ENCODE measurements at places on chromosomes 1 and 21.

DNA sequence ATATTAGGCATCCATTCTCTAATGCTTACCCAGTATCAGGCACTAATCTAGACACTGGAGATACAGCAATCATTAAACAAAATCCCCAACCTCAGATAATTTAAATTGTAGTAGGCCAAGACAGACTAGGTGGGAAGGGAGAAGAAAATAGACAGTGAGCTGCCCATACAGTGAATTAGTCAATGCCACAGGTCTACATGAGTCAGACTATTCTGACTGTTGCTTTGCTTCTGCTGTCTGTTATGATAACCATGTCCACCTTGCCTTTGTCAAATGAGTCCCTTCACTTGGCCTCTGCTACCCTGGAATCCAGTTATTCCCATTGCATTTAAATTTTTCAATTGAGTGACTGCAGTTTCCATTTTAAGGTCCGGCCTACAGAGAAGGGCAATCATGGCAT, 59.5 kb downstream of the PIK3R3 start:
- DNase-seq = no peak

- no peak for DNase-seq
These were observed 397.6 kb downstream of the LRRIQ3 start for GRCh38 chr1:73800376-73800775.

GRCh38 chr1:91761295-91761721, 124.6 kb downstream of the TGFBR3 start:
- no peak for DNase-seq

DNA sequence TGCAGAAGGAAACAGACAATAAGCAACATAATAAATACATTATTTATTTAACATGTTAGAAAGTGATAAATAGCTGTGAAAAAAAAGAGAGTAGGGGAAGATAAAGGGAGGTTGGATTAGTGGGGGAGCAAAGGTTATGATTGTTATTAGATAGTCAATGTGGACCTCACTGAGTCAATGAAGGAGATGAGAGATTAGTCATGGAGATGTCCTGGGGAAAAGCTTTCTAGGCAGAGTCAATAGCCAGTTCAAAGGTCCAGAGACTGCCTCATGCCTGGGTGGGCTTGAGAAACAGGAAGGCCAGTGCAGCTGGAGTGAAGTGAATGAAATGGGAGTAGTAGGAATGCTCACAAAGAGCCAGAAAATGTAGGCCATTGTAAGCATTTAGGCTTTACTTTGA, 187.1 kb upstream of the CACYBP start:
- DNase-seq = no peak

- DNase-seq = peak; percentile 43
These were observed at the start of gene SUSD4 for GRCh38 chr1:223363856-223364684. SUSD4 (minus strand) TSS chr1:223364176; CDS start chr1:223363425, 751 bp downstream.

- DNase-seq = no peak
These were observed 401.8 kb downstream of the CAMTA1 start for GRCh38 chr1:7187112-7187493.

DNA sequence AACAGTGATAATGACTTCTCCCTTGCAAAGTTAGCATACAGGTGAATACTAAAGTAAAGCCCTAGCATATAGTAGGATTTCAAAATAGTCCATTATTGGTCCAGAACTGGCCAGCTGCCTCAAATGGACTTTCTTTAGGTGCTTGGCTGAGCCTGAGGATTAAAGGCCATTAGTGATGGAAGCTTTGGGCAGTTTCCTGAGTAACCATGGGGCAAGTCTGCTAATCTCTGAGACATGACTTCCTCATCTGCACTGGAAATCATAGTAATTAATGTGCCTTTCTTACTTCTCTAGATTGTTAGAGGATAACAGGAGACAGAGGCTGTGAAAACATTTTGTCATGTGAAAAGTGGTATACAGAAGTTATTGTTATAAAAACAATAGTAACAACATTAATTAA, 156.5 kb upstream of the UBE2U start:
- no peak for DNase-seq

DNA sequence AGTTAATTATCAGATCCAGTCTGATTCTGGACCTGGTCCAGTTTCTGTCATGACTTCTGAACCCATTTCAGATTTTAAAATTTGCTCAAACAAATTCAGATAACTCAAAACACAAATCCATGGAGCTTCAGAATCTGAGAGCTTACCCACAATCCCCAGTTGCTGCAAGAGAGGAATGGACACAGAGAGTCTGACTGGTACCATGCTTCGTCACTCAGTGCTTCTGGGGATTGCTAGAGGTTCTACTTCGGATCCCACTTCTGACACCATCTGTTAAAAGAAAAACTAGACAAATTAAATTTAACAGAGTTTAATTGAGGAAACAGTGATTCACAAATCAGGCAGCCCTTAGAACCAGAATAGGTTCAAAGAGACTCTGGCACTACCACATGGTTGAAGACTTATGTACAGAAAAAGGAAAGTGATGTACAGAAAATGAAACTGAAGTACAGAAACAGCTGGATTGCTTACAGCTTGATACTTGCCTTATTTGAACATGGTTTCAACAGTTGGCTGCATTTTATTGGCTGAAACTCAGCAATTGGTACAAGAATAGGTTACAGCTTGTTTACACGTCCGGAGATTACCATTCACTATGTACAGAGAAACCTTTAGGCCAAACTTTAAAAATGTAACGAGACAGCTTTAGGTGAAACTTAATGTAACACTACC, 60.7 kb upstream of the TEKT2 start:
- no peak for DNase-seq

GRCh38 chr1:222095606-222096475, 354.0 kb upstream of the DUSP10 start:
- peak; percentile 28 for DNase-seq

DNA sequence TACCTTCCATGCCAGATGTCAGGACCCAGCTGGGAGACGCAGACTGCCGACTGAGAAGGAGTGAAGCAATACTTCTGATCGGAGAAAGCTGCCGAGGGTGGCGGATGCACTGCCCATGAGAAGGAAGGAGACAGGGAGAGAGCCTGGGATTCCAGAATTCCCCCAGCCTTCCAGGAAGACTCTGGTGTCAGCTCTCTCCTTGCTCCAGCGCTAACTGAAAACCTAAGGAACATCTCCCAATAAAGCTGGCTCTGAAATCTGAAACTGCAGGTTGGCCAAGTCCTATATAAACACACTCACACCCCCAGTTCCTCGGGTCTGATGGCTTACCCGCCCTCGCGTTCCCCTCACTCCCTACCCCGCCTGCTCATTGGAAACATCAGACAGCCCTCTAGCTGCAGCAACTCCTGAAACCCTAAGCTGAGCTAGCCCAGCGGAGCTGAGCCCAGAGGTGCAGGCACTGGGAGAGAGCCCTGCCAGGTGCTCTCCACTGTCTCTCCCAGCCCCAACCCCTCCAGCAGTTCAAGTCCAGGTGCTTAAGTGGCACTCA, 52.3 kb downstream of the PLEKHA6 start:
- no peak for DNase-seq

DNA sequence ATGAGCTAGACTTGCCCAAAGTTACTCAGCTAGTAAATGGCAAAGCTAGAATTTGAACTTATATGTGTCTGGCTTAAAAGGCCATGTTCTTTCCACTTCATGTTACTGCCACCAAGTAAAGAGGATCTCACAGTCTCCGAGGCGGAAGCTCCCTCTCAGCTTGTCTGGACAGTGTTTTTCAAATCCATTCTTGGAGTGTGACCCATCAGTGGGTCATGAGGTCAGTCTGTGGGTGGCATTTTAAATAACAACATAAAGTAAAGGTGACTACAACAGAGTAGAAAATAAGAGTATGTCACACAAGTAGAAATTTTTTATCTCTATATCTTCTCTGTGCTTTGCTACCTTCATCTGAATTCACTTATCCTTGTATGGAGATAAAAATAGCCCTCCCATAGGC, 3.2 kb upstream of the HMGB4 start:
- DNase-seq = no peak

DNA sequence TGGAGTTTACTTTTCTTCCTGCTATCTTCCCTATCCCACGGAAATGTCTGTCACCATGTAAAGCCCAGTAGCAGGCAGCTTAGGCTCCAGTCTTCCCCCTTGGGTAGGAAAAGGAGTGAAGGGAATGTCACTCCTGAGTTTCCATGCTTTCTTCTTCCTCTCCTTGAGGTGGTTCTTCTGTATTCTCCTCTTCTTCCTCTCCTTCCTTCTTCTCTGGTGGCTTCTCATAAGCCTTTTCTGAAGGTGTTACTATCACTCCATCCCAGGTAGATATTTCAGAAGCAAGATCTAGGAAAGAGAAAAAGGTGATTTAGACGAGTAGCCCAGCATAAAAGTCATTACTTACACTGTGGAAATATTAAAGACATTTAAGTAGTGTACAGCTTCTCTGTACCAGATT, 3.8 kb downstream of the SNAPIN start:
- no peak for DNase-seq

DNA sequence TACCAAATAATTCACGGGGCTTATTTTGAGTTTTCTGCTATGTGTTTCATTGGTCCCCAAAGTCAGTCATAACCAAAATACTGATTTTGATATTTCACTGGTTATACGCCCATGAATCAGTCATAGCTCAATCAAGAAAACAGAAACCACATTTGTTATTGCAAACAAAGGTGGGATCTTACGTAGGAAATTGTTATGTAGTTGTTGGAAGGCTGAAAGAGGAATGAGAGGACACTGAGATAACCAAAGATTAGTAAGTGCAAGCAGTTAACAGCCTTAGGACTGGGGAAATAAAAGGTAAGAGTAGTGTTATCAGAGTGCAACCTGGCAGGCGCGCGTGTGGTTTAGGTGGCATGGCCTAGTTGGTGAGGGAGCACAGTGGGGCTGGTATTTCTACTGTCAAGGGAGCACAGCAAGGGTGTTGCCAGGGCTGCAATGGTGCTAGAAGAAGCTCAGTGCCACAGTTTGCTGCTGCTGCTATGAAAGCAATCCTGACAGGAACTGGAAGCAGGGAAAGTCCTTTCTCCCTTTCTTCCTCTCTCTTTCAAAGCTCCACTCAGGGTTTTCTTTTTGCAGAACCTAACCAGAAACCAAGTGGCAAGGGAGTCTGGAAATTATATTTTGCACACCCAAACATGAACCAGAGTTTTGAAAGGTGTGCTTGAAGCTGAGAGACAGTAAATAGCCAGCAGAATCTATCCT, 33.7 kb downstream of the RTCA start:
- DNase-seq = no peak

DNA sequence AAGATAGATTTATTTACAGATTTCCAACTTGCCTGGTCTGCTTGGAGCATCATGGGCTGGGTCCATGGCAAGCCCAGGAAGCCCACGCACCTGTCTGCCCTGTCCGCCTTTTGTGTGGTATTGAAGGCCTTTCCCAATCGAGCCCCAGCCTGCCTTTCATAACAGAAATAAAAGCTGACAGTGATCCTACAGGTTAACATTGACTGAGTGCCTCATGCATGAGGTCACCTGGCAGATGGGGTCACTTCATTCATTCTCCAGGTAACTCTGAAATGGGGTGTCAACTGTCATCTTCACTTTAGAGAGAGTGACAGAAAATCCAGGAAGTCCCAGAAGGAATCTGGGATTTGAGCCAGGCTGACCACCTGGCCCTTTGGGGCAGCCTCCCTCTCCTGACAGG, 36.3 kb upstream of the CASZ1 start:
- DNase-seq = no peak

DNA sequence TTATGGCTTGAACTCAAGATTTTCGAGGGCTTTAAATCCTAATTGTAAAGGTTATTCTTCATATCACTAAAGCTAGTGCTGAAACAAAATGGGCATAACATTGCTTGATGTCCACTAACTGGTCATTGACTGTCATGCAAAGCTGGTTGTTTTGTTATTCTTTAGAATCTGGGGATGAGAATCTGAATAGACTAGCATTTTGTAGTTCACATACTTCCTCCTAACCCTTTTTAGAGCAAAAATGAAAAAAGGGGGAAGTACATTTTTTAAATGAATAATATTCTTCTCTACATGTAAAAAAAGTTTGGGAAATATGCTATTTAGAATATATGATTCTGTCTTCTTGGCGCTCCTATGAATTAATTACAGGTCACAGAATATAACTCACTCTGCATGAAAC, 72.2 kb upstream of the HMCN1 start:
- no peak for DNase-seq

DNA sequence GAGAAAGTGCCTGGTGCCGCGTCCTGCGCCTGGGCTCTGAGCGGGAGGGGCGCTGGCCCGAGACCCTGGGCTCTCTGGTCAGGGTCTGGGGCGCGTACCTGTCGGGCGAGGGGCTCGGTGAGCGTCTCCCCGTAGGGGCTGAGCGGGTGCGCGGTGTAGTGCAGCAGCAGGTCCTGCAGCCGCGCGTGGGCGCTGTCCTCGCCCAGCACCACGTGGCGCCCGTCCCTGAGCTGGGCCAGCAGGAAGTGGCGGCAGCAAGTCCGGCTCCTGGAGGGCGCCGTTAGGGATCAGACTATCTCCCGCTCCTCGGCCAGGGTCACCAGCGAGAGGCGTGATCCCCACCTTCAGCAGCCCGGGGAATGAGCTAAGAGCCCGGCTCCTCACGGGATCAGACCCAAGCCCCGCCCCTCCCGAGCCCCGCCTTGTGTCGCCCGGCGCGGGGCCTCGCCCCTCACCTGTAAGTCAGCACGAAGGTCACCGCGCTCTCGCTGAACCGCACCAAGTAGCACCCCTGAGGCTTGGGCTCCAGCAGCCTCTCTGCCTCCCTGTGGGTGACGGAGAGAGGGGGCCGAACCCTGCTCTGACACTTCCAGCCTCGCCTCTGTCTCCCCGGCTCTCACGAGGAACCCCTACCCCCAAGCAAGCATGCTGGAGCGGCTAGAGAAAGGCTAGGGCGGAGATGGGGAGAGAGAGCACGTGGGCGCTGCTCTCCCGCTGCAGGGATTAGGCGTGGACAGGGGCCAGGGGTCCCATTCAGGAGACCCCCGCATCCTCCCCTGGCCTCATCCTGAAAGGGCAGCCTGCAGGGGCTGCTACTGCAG, 2.7 kb downstream of the SH2D2A start:
- DNase-seq = peak; percentile 55

DNA sequence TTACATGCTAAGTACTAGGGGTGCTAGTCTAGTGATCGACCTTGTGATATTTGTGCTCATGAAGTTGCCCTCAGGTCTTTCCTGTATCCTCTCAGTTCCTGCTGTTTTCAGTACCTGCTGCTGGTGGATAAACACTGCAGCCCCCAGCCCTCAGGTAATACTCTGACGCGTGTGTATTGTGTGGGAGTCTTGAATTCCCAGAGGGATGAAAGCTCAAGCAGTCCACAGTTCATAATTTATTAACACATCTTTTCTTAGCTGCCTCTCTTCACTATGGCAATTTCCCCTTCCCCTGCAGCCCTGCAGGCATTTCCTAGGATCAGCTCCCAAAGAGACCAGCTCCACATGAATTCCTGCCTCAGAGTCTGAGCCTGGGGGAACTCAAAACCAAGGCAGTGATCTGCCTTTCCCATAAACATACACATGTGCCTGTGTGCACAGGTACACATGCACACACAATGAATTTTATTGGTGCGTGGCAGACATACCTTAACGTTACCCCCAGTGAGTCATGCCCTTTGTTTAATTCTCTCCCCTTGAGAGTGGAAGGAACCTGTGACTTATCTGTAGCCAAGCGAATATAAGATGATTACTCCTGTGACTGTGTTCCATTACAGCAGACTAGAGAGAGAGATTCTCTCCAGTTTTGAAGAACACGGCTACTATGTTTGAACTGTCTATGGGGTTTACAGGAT, 14.1 kb upstream of the HMGCS2 start:
- DNase-seq = no peak

- no peak for DNase-seq
These were observed 23.4 kb downstream of the SLAMF6 start for GRCh38 chr1:160499631-160500030.

GRCh38 chr1:107936498-107937481, 28.2 kb downstream of the VAV3 start:
- DNase-seq = no peak

Data from activated T-helper 1 cell treated with Interleukin-2 at 50 U/mL for 16 hours (primary cell).